ENCODE measurements at places on chromosomes 6 and 20.
A peak's percentile ranks its signal among the peaks of the same experiment; 100 is the strongest.

DNA sequence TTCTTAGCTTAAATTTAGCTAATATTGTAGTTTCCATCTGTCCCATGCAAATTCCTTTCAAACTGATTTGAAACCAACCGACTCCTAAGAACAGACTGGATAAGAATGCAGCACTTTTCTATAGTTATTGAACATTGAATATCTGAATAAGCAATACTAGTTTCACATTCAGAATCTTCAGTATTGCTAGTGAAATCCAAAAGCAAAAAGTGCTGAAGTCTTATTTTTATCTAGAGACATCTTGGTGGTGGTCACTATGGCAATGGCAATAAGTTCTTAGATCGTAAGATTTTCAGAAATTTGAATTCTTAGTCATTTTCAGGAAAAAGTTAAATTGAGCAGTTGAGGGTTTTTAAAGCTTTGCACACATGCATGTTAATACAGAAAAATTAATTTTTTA, 2.7 kb downstream of the TFB1M start:
- DNase-seq: no peak
- H3K4me1 ChIP-seq: peaks cover 5% of the 10 kb centered on the region
- H3K4me3 ChIP-seq: no peak overlapping the region
- H3K27ac ChIP-seq: no peak overlapping the region
- no peaks in the 10 kb centered on the region for H3K27me3 ChIP-seq

DNA sequence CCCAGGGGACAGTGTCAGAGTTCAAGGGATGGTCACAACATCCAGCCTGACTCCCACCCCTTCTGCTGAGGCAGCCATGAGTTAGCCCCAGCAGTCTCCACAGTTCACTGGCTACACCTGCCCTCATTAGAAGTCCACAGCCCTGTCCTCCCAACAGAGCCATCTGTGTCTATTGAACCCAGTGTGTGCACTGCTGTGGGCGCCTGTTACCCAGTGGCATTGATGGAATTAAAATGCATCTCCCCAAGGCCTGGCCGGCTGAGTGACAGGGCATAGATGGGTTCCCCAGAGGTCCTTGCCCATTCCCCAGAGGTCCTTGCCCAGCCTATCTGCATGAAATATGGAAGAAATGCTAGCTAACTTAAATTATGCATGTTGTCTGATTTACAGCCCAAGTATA, 73.3 kb downstream of the PCSK2 start:
- H3K27me3 ChIP-seq: no peaks in the 10 kb centered on the region
- no peaks in the 10 kb centered on the region for H3K36me3 ChIP-seq
- no peak overlapping the region for H3K27ac ChIP-seq
- no peak for DNase-seq
- H3K4me3 ChIP-seq: no peak overlapping the region

- no peak overlapping the region for H3K4me3 ChIP-seq
- DNase-seq: no peak
- no peaks in the 10 kb centered on the region for H3K36me3 ChIP-seq
- H3K27me3 ChIP-seq: no peaks in the 10 kb centered on the region
- no peaks in the 10 kb centered on the region for H3K4me1 ChIP-seq
- no peak overlapping the region for H3K27ac ChIP-seq
Observed at GRCh38 chr6:155340464-155341129, 26.3 kb upstream of the TFB1M start.

DNA sequence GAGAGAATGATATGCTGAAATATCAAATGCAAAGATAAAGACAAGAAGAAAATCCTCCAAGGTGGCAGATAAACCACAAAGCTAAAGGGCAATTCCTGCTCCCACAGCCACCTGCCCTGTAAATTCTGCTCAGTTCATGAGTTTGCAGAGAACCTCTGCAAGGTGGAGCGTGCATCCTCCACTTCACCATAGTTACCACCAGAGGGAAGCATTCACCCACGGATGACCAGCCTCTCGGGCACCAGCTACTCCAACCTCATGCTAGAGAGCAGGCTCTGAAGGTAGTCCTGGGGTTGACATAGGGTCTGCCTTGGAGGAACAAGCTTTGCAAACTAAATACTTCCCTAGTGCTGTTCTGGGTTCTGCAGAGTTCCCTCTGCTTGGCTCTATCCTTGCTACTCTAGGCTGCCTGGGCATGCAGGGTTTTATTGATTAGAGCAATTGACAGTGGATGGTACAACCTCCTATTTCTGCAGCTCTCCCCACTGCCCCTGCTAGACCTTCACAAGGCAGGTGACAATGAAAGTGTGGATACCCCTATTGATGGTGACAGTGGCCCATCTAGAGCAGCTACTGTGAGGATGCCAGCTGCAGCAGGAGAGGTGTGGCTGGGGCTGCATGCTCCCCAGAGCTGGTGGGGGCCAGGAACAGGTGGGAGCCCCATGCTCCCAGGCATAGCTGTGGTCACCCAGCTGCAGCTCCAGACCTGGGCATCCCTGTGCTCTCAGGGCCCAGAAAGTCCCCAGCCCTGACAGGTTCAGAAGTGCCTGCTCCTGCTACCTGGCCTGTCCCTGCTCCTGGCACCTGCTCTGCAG, 51.1 kb downstream of the GGTLC1 start:
- no peak for DNase-seq
- no peaks in the 10 kb centered on the region for H3K27me3 ChIP-seq
- no peak overlapping the region for H3K4me3 ChIP-seq
- H3K27ac ChIP-seq: no peak overlapping the region
- H3K4me1 ChIP-seq: no peaks in the 10 kb centered on the region

DNA sequence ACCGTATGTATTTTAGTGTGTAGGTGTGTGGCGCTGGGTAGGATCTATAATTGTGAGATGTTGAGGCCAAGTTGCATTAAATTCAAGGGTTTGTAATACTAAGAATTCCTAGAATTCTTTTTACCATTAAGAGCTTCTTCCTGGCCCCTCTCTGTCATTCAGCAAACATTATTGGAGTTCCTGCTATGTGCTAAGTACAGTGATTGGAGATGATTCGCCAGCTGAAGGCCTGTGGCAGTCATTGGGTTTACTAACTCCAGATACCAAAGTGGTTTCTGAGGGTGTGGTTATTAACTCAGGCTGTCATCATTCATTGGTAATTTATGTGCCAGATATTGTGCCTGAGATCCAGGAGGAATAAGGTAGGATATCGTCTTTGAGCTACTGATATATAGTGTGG, 167.1 kb downstream of the LAMA2 start:
- H3K27ac ChIP-seq: no peak overlapping the region
- H3K27me3 ChIP-seq: no peaks in the 10 kb centered on the region
- no peaks in the 10 kb centered on the region for H3K36me3 ChIP-seq

DNA sequence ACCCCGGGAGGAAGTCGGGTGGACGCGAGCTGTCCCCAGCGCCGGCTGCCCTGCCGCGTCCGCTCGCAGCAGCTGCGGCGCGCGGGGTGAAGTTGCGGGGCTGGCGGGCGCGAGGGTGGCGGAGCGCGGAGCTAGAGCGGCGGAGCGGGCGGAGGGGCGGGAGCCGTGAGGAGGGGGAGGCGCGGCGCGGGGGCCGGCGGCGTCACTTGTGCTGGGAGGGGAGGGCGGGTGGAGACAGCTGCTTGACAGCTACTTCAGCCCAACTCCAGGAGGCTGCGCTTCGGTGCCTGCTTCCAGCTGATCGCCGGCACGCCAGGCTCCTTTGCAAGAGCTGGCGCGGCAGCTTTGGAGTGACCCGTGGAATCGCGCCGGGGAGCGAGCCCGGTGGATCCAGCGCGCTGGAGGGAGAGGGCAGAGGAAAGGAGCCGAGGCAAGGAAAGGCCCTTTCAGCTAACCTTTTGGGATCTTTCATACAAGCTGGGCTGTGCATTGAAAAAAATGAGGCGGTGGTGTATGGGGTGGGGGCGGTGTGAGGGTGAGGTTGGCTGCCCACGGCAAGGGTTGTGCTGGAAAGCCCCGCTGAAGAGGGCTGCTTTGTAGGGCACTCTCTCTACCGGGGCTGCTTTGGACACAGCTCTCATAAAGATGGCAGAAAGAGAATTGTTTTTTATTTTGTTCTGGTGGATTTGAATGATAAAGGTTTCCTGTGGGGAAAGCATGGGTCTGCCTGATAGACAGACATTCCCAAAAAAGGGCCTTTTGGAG, 24.6 kb downstream of the RIPOR2 start:
- H3K27ac ChIP-seq: peak overlapping the region; percentile 91
- H3K4me1 ChIP-seq: peaks cover 52% of the 10 kb centered on the region
- no peaks in the 10 kb centered on the region for H3K27me3 ChIP-seq

GRCh38 chr6:78231002-78231401, 578.2 kb downstream of the MEI4 start:
- no peak overlapping the region for H3K4me3 ChIP-seq
- H3K27me3 ChIP-seq: no peaks in the 10 kb centered on the region
- H3K4me1 ChIP-seq: no peaks in the 10 kb centered on the region
- DNase-seq: no peak
- H3K36me3 ChIP-seq: no peaks in the 10 kb centered on the region
